Ascending aorta (tissue), 2 donors: ENCODE measurements at places on chromosomes 12 and 14. TPM values are rescaled to one million over a fixed set of nuclear protein-coding genes. Genes with fewer than 3 reads are reported as not detected.
A peak's percentile ranks its signal among the peaks of the same experiment; 100 is the strongest.

DNA sequence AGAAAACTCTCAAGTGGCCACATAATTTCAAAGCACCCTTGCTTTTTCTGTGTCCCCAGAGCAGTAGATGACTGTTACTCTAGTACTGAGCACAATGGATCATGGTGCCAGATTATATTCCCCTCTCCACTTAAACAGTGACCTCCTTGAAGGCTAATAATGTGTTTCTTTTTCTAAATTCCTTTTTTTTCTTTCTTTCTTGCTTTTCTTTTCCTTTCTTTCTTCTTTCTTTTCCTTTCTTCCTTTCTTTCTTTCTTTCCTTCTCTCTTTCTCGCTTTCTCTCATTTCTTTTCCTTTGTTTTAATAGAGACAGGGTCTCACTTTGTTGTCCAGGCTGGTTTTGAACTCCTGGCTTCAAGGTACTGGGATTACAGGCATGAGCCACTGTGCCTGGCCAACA, 26.2 kb upstream of the TSPAN11 start:
- no peaks in the 10 kb centered on the region for H3K36me3 ChIP-seq
- H3K4me3 ChIP-seq: no peak overlapping the region
- no peak for DNase-seq
- no peak overlapping the region for H3K27ac ChIP-seq
- H3K4me1 ChIP-seq: no peaks in the 10 kb centered on the region

DNA sequence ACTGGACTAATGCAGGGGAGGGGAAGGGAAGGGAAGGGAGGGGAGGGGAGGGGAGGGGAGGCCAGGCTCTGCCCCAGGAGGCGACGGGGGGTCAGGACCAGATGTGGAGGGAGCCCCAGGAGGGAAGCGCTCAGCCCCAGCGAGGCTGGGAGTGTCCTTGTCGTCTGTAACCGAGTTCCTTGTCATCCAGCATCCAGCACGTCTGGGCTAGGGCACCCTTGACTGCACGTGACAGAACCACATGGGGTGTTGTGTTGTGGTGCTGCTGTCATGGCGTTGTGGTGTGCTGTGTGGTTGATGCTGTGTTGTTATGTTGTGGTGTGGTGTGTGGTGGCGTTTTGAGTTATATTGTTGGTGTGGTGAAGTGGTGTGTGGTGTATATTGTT, 28.4 kb upstream of the SFSWAP start:
- H3K27me3 ChIP-seq: no peaks in the 10 kb centered on the region
- DNase-seq: peak; percentile 33
- no peaks in the 10 kb centered on the region for H3K36me3 ChIP-seq
- no peak overlapping the region for H3K27ac ChIP-seq
- no peak overlapping the region for H3K4me3 ChIP-seq

DNA sequence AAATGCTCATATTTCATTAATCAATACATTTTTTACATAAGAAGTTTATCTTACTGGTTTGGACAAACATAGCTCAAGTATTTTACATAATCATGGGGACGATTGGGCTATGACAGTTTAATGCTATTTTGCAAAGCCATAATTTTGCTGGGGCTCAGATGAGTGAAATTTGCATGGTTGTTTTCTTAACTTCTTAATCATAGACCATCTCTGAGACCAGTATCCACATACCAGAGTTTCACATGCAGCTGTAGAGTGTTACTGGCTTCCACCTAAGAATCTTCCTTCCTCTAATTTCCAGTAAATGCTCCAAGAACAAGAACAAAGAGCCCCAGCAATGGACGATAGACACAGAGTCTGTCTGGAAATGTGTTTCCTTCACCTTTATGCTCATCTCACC, 303.0 kb upstream of the TMEM132C start:
- H3K27me3 ChIP-seq: no peaks in the 10 kb centered on the region
- no peaks in the 10 kb centered on the region for H3K4me1 ChIP-seq
- H3K4me3 ChIP-seq: no peak overlapping the region
- H3K36me3 ChIP-seq: no peaks in the 10 kb centered on the region
- H3K27ac ChIP-seq: no peak overlapping the region
- no peak for DNase-seq

EEA1 gene
- total RNA-seq: 10.9 TPM

DNA sequence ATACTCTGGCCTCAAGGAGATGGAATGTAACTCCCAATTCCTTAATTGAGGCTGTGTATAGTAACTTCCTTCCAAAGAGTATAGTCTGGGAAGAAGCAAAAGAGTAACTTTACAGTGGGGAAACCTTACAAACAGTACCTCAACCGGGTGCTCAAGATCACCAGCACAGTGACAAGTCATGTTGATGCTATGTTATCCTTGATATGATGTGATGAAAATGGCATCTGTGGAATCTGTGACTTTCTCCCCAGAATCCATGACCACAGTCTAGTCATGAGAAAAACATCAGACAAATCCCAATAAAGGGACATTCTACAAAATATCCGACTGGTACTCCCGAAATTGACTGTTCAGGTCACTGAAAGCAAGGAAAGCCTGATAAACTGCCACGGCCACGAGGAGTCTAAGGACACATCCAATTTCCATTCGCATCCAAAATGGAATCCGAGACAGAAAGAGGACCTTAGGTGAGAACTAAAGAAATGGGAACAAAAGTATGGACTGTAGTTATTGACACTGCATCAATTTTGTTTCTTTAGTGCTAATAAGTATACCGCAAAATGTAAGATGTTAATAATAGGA, 97.3 kb upstream of the FRMD6 start:
- no peak overlapping the region for H3K27ac ChIP-seq
- no peaks in the 10 kb centered on the region for H3K27me3 ChIP-seq
- DNase-seq: no peak

DNA sequence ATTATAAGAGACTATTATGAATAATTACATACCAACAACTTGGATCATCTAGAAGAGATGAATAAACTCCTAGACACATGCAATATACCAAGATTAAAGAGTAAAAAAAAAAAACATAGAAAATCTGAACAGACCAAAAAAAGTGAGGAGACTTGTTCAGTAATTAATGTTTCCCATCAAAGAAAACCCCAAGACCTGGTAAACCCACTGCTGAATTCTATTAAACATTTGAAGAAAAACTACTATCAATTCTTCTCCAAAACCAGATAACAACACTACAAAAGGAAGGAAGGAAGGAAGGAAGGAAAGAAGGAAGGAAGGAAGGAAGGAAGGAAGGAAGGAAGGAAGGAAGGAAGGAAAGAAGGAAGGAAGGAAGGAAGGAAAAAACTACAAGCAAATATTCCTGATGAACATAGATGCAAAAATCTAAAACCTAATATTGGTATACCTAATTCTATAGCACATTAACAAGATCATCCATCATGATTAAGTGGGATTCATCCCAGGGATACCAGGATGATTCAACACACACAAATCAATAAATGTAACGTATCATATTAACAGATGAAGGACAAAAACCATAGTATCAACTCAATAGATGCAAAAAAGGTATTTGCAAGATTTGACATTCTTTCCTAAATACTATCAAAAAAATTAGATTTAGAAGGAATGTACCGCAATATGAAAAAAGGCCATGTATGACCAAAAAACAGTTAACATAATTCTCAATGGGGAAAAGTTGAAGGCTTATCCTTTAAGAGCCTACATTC, 445.5 kb downstream of the KCNH5 start:
- no peak overlapping the region for H3K4me3 ChIP-seq
- no peaks in the 10 kb centered on the region for H3K27me3 ChIP-seq
- no peaks in the 10 kb centered on the region for H3K36me3 ChIP-seq
- DNase-seq: no peak

DNA sequence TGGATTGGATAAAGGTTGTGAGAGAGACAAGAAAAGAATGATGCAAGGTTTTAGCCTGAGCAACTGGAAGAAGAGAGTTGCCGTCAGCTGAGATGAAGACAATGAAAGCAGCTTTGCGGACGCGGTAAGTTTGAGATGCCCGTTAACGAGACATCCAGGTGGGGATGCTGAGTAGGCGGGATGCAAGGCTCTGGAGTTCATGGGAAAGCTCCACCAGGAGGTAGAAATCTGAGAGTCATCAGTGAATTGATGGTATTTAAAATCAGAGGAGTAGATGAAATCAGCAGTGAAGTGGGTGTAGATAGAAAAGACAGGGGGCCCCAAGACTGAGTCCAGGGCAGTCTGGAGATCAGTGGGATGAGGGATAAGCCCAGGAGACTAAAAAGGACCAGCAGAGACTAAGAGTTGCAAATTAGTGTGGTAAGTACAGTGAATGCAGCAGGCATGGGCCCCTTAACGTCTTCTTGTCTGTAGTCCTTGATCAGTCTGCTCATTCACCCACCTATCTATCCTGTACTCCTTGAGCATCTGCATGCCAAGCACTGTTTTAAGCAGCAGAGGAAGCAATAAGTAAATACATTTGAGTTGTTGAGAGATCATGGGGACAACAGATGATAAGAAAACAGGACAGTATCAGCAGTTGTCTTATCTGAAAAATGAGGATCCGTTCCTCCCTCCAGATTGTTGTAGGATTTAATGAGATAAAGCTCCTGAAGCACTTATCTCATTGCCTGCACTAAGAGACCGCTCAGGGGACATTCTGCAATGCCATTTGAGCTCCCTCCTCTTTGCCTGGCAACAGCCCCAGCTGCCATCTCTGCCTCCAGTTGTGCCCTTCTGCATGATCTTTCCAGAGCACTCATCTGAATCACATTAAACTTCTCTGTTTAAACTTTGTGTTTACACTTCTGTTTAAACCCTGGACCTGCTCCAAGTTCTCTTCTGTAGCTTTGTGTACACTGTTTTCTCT, 91.5 kb downstream of the APAF1 start:
- no peaks in the 10 kb centered on the region for H3K27me3 ChIP-seq
- no peak for DNase-seq
- no peaks in the 10 kb centered on the region for H3K4me1 ChIP-seq
- no peak overlapping the region for H3K4me3 ChIP-seq
- H3K27ac ChIP-seq: no peak overlapping the region
- H3K36me3 ChIP-seq: peaks cover 11% of the 10 kb centered on the region

DNA sequence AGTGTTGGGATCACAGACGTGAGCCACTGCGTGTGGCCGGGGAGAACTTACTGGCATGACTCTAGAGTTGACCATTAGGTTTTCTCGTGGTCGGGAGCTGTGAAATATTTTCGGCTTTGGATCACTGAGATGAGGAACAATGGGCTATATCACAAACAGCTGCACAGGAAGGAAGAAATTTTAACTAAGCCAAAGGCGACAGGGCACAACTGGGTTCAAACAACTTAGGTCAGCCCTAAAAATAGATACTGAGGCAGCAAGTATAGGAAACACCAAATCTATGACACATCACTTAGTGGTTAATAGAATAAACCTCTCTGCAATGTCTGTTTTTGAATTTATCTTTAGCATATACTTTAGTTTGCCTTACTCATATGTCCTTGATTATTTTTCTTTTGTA, 162.9 kb downstream of the LRIG3 start:
- no peaks in the 10 kb centered on the region for H3K27me3 ChIP-seq
- H3K4me1 ChIP-seq: no peaks in the 10 kb centered on the region
- no peak overlapping the region for H3K4me3 ChIP-seq
- H3K27ac ChIP-seq: no peak overlapping the region

GRCh38 chr14:85535991-85536832, 6.3 kb downstream of the FLRT2 start:
- no peaks in the 10 kb centered on the region for H3K27me3 ChIP-seq
- no peaks in the 10 kb centered on the region for H3K36me3 ChIP-seq
- peak overlapping the region; percentile 20 for H3K27ac ChIP-seq
- peaks cover 4% of the 10 kb centered on the region for H3K4me1 ChIP-seq
- no peak for DNase-seq

ARHGAP9 gene
- total RNA-seq: 21.6 TPM

- no peak overlapping the region for H3K4me3 ChIP-seq
- H3K4me1 ChIP-seq: no peaks in the 10 kb centered on the region
- no peaks in the 10 kb centered on the region for H3K27me3 ChIP-seq
- H3K27ac ChIP-seq: no peak overlapping the region
These were observed 111.6 kb upstream of the BTG1 start for GRCh38 chr12:92257261-92257660.

DNA sequence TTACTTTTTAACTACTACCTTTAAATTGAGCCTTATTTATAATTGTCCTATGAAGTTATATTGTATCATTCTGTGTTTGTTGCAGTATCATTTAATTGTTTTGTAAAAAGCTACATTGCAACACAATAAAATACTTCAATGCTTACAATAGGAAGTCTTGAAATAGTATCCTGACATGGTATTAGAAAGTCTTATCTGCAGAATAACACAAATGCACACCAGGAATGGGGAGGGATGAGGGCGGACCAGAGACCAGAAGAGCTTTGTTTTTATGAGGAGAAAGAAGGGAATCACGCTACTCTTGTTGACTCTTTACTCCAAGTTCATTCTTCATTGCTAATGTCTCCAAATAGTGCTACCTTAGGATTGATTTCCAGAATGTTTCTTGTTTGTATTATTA, 120.2 kb downstream of the MON2 start:
- H3K4me3 ChIP-seq: no peak overlapping the region
- H3K36me3 ChIP-seq: peaks cover 6% of the 10 kb centered on the region
- H3K27ac ChIP-seq: no peak overlapping the region
- H3K27me3 ChIP-seq: no peaks in the 10 kb centered on the region
- DNase-seq: no peak
- H3K4me1 ChIP-seq: no peaks in the 10 kb centered on the region

HOXC11 gene
- total RNA-seq: 0.32 TPM

- H3K4me3 ChIP-seq: no peak overlapping the region
- DNase-seq: no peak
- no peaks in the 10 kb centered on the region for H3K27me3 ChIP-seq
- H3K36me3 ChIP-seq: no peaks in the 10 kb centered on the region
These were observed 270.2 kb downstream of the ALG10B start for GRCh38 chr12:38586789-38587188.

DNA sequence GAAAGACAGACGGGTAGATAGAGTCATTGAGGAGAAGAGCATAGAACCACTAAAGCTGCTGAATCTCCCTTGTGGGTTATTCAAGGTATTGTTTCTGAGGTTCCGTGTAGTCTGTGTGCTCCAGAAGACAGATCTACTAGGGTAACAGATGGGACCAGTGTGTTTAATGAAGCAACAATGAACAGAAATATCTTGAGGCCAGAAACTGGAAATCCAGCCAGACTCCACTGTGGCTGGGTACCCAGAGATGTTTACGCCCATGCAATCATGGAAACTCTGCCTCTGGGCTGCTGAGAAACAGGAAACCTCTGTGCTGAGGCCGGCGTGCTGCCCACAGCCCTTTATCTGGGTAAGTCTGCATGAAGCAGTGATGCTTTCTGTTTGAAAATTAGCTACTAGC, 8.3 kb downstream of the PROX2 start:
- peaks cover 3% of the 10 kb centered on the region for H3K4me1 ChIP-seq
- no peak for DNase-seq
- no peaks in the 10 kb centered on the region for H3K36me3 ChIP-seq
- no peaks in the 10 kb centered on the region for H3K27me3 ChIP-seq
- H3K27ac ChIP-seq: peak overlapping the region; percentile 69

DNA sequence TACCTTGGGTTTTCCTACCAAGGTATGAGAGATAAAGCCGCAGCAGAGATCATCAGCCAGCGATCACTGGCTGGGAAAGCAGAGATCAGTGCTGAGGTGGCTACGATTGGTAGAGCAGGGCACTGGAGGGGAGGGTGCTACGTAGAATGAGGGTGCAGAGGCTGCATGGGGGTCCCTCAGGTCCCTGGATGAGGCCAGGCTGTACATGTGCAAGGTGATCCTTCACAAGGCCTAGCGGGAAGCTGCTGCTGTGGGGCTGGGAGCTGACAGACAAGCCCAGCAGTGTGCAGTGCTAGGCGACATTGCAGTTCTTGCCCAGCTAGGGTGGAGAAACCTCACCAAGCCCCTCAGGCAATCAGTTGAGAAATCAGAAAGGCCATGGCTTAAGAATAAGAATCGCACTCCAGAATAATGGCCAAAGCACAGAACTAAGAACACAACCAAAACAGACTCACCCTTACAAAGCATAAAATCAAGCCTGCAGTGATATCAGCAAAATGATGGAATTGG, 37.2 kb upstream of the GPR132 start:
- peak; percentile 38 for DNase-seq
- H3K27ac ChIP-seq: no peak overlapping the region
- no peaks in the 10 kb centered on the region for H3K4me1 ChIP-seq
- no peaks in the 10 kb centered on the region for H3K36me3 ChIP-seq
